Muscle of back (tissue), 13 donors: ENCODE measurements at places on chromosomes 1 and 21.

GRCh38 chr1:111618081-111618480, 1.5 kb upstream of the RAP1A start:
- no peak for DNase-seq

DNA sequence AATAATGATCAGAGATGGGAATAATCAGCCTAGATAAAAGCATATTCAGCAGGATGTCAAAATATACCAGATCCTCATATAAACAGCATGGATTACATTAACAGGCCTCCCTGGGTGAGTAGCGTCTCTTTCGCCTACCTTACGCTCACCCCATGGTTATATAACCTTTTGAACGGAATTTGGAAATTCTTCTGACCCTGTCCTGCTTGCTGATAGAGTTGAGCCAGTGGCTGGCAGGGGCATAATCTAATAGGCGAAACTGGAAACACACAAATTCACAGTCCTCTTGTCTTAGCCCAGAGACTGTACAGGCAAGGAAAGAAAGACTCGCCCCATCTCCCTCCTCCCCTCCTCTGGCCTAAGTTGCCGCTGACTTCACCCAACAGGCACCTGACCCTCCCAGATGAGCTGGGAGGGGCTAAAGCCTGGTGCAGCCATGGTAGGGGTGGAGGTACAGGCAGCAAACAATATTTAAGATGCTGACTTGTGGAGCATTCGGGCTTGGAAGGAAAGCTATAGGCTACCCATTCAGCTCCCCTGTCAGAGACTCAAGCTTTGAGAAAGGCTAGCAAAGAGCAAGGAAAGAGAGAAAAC, at the start of gene ANGPTL7:
TSS of gene ANGPTL7 (plus strand) at position 498 of the 594 bp plus-strand sequence. CDS start 225 bp downstream, outside the sequence.
- no peak for DNase-seq

- DNase-seq = no peak
Measured at GRCh38 chr1:42736571-42737200, 3.4 kb downstream of the CLDN19 start.

GRCh38 chr1:209536843-209537242, 46.7 kb upstream of the CAMK1G start:
- DNase-seq = no peak

DNA sequence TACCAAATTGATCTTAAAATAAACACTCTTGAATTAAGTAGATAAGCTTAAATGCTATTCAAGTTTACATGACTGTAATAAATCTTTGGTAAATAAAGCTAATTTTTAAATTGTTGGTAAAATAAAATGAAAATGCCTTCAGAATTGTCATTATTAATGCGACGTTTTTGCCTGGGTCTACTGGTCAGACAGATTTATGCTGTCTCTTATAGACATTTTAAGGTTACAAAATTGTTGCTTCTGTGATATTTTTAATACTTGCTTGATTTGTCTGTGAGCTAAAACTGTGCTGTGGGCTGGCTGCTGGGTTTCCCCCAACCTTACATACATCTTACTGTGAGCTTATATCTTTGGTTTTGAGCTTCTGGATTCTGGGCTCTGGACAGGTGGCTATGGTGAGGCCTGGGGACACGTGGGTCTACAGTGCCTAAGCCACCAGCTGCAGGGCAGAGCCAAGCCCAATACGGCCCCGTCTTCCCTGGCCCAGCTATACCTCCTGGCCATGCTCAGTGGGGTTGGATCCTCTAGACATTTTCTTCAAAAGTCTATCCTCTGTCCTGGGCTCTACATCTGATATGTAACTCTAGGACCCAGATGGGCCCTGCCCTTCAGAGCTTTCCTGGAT, 81.4 kb downstream of the ETS2 start:
- no peak for DNase-seq

GRCh38 chr1:112462953-112463279, 45.8 kb upstream of the WNT2B start:
- DNase-seq = no peak

DNA sequence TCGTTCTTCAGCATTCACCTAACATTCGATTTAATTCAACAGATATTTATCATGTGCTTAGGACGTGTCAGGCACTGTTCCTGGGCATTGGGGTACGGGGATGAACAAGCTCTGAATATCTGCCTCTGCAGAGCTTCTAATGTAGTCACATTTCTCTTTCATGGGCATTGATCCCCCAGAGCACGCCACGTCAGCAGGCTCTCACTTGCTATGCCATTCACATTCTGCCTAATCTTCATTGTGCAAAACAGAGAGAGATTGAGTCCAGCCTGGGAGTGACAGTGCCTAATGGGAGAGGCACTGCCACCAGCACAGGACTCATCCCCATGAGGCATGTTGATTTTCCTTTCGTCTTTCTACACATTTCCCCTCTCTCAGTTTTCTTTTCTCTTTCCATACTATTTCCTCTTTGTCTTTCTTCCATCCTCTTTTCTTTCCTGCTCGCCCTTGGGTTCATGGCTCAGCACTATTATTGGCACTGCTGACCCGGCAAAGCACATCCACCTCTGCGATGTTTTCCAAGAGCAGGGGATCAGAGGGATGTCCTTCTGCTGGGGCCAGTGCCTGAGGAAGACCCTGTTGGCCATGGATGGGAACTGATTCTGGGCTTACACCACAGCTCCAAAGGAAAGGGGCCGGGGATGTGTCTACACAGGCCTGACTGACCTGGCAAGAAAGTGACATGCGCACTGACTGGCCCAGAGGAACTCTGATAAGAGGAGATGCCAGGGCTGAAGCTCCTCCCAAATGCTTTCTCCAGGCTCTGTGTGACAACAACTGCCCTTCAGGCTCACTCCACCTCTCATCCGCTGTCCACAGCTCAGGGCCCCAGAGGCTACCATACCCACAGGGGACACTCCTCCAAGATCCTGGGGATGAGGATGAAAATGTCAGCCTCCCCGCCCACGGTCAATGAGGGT, 195.9 kb downstream of the TOMM20 start:
- DNase-seq = no peak

DNA sequence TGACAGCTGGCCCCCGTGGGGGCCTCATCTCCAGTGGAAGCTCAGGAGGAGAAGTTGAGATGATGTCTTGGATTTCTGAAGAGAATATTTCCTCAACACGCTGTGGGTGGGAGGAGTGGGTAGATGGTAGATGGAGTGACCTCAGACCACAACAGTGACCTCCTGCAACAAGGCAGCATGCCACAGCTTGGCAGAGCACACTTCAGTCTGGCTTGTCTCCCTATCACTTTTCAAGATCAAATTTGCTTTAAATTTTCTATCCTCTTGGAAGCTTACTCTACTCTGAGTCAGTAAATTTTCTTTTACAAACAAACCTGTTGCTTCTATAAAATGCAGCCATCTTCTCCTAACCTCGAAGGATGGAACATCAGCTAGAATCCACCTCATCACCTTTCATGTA, 59.7 kb downstream of the NTPCR start:
- no peak for DNase-seq

GRCh38 chr1:151533870-151534269, 6.2 kb upstream of the TUFT1 start:
- DNase-seq = no peak

GRCh38 chr21:17784180-17784598, 35.0 kb downstream of the C21orf91 start:
- no peak for DNase-seq

DNA sequence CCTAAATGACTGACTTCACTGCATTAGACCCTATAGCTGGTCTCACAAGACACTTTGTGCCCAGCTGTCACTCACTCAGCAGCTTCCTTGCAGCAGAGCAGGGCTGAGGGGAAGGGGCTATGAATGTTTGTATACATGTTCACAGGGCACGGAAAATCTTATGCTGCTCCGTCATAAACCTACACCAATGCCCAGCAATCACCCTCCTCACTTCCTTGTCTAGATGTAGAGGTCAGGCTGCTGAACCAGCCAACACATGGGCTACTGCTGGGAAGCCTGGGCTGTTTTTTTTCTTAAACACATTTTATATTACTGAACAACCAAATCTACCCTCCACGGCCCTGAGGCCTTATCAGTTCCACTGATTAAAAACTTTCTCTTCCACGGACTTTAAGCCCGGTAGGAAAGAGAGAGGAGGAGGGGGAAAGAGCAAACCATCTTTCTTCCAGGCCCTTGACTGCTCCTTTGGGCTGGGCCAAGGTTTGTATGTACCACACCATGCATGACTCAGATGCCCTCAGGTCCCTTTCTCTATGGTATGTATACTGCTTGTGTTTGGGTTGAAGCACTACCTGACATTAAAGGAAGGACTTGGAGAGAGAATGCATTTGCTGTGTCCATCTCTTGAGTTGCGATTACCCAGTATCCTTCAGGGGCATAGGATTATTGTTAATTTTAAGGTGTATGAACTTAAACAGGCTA, 12.7 kb downstream of the MTFR1L start:
- DNase-seq = no peak

DNA sequence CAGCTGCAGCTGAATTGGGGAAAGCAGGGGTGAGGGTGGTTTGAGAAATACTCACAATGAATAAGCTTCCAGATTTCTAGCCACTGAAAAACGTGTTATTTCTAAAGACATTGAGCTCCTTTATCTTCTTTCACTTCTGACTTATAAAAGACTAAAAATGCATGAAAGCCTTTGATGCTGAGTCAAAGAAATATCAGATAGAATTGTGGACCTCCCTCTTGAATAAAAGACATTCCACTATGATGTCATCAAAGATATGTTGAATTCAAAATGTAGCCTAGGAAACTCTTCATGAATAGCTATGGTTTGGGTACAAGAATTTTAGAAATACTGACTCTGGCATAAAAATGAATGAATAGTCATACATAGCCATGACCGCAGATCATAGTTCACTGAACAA, 44.7 kb upstream of the COL24A1 start:
- DNase-seq = no peak

DNA sequence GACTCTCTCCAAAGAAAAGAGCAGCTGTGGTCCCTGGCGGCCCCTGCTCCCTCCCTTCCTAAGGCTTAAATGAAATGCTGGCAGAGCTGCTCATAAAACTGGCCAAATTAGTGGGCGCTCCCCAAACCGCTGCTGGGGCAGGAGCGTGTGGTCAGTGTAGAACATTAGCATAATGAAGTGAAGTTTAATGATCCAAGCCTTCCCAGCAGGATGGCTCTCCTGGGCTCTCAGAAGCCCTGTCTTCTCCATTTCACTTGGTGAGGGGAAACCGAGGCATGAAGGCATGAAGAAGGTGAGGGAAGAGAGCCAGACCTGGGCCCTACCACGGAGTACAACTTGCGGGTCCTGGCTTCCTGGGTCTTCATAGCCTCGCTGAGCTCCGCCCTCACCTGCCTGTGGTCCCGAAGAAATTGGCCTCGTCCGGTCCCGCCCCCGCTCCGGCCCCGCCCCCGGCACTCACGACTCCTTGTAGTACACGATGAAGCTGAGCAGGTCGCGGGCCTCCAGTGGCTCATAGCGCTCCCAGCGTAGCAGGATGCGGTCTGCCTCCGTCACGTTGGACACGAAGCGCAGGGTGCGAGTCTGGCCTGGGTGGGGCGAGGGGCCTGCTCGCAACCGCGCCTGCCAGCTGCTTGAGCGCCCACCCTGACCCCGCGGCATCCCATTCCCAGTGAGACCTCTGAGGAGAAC, 10.3 kb downstream of the INSRR start:
- no peak for DNase-seq

- DNase-seq = no peak
Measured at GRCh38 chr1:205294934-205295333, 26.6 kb downstream of the NUAK2 start.

GRCh38 chr1:47894410-47895278, 102.5 kb downstream of the TRABD2B start:
- no peak for DNase-seq

GRCh38 chr1:74715236-74715502, 17.7 kb downstream of the CRYZ start:
- no peak for DNase-seq

DNA sequence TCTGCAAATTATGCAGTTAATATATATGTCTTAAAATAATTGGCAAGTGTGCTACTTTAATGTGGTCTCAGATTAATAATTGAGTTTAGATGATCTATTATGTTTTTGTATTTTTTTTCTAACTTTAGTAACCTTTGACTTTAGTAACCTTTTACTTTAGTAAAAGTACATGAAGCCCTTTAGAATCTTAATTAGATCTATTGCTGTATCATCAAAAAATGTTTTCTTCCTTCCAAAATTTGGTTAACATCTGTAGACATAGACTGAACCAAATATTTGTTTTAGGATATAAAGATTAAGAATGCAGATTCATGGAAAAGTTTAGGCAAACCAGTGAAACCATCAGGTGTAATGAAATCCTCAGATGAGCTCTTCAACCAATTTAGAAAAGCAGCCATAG, 25.7 kb upstream of the EPHX4 start:
- no peak for DNase-seq

DNA sequence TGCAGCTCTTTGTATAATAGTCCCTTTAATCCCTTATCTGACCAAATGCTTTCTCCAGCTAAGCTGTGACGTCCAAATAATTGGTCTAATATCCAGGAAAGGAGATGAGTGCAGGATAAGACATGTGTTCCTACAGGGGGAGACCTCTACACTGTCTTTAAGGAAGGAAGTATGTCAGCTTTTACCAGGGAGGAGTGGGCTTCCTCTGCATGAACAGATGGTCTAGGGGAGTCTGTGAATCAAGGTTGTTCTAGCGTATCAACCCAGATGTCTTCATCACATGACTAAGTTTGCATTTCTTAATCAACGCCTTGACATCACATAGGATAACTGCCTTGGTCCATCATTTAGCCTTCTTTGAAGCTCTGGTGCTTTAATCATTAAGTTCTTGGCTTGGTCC, 528.2 kb downstream of the MRPL39 start:
- DNase-seq = no peak
